ENCODE measurements at places on chromosomes 1 and 21. TPM values are rescaled to one million over a fixed set of nuclear protein-coding genes. Genes with fewer than 3 reads are reported as not detected.

The ITLN2 gene
- 0.17 TPM for total RNA-seq

The ZRANB2 gene
- 117 TPM for total RNA-seq

The TDRD5 gene
- total RNA-seq: 3.9 TPM

The CR2 gene
- total RNA-seq: 0.20 TPM
